ENCODE measurements at places on chromosomes 16 and 17.

DNA sequence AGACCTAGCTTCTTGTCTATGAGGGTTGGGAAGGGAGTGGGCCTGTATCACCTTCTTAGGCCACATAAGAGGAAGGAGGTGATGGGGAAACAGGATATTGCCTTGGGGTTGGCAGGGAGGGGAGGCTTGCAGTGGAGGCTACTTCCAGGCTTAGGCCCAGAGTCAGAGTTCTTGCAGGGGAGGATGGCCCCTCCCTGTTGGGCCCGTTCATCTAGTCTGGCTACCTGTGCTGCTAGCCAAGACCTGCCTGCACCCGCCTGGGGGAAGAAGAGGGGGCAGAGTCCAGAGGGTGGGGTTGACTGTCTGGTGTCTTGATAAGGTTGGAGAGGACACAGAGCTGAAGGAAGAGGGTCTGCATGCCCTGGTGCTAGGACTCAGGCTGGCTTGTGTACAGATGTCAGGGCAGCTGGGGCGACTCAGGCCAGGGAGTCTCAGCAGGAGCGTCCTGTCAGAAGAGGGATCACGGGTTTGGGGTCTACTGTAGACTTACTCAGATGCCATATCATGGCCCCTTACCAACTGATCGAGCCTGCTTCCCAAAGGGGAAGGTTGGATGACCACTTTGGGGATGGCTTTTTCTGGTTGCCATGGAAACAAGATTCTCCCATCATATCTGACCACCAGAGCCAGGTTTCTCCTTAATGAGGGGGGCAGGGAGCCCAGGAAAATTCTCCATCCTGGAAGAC is 5.3 kb downstream of the KDM6B start:
- DNase-seq, result no peak

GRCh38 chr16:55559233-55559632 is 7.3 kb upstream of the CAPNS2 start:
- DNase-seq, result no peak

DNA sequence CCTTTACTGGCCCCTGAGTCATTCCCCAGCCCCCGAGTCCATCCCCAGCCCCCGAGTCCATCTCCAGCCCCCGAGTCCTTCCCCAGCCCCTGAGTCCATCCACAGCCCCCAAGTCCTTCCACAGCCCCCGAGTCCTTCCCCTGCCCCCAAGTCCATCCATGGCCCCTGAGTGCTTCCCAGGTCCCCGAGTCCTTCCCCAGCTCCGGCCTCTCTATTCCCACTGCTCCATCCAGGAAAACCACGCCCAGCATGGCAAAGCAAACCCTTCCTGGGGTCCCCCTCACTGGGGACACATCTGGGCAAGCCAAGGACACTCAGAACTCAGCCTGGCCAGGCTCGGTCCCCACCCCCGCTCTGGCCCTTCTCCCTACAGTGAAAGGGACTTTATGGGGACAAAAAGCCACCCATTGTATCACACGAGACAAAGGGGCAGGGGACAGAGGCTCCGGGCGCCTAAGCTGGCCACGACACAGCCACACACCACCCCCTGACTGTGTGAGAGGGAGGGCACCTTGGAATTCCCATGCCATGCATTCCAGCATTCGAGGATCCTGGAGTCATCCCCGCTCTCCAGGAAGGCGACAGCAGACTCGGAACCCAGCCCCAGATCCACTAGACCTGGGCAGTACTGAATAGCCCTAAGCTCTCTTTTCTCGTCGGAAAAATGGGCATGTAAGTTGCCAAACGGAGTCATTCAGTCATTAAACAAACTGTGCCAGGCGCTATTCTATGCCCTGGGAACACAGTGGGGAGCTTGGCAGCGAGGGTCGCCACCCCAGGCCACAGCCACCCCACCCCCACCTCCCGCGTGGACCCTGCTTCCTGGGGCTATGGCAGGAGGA is 14.0 kb downstream of the PLLP start:
- no peak for DNase-seq

DNA sequence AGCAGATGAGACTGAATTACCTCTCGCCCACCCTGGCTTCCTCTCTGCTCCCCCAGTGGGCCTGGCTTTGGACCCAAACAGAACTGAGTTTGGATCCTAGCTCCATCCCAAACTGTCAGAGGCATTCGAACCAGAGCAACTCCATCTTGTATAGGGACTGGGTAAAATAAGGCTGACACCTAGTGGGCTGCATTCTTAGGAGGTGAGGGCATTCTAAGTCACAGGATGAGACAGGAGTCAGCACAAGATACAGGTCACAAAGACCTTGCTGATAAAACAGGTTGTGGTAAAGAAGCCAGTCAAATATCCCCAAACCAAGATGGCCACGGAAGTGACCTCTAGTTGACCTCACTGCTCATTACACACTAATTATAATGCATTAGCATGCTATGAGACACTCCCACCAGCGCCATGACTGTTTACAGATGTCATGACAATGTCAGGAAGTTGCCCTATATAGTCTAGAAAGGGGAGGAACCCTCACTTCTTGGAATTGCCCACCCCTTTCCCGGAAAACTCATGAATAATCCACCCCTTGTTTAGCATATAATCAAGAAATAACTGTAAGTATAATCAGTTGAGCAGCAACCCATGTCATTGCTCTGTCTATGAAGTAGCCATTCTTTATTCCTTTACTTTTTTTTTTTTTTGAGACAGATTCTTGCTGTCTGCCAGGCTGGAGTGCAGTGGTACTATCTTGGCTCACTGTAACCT is 44.4 kb downstream of the LYRM1 start:
- peak; percentile 93 for DNase-seq

DNA sequence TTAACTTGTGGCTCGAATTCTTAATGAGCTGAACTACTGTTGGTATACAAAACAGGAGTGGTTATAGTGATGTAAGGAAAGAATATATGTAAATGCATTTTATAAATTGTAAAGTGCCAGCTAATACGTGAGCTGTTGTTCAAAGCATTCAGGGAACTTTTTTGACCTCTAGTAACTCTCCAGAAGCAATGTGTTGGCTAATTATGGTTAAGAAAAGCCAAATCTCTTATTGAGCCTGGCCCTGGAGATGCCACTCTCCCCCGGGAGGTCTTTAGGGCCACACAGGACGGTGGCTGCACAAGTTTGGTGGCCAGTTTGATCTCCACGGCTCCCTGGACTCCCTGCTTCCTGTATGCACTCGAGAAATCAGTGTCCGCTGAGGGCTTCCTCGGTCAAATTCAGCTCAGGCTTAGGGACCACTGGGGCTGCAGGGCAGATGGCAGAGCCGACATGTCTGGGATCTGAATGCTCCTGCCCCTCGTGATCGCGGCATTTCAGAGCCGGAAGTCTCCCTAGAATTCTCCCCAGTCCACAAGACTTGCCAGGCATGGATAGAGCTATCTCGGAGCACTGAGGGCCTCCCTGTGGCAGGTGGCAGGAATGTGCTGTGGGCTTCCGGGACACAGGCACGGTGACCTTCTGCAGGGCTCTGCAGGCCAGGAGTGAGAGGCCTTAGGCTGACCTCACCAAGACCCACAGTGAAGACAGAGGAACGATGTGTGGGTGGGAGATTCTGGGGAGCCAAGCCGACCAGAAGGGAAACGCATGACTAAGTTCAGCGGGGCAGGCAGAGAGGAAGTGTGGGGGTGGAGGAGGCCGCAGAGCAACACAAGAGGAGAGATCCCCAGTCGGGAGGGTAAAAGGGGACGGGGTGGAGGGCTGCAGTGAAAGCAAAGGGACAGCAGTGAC is 18.6 kb upstream of the PITPNM3 start:
- peak; percentile 69 for DNase-seq

DNA sequence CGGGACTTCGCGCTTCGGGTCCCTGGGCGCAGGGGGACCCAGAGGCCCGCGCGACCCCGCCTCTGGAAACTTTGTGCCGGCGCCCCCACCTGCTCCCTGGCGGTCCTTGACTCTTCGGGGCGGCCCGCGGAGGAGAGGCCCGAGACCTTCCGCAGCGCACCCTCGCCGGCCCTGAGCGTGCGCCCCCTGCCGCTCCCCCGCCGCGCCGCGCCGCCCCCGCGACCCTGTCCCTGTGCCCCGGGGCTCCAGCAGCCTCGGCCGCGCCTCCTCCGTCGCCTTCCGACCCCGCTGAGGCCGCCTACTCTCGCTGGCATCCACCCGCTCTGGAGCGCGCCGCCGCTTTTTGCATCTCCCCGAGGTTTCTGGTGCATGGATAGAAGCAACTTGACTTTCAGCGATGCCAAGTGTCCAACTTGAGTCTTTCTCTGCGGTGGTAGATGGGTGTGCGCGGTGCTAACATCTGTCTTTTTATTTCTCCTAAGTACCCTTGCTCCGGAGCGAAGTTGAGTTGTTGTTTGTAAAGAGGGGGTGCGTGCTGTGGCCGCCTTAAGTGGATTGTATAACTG is 414 bp downstream of the DUSP14 start:
- peak; percentile 82 for DNase-seq

DNA sequence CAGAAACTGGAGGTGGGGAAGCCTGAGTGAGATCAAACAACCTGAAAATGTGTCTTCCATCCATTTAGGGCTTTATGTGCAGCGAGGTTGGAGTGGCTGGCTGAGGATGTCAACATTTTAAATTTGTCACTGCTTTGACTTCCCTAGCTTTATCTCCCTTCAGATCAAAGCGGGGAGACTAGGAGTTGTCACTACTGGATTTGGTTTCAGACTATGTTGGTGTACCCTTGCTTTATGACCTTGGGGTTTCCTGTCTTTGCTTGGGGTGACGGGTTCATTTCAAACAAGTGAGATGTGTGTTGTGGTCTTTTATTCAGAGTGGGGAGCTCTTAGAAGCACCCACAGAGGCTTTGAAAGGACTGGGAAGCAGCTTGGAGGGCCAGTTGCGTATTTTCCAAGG is 25.6 kb downstream of the MSI2 start:
- DNase-seq, result peak; percentile 49
